ENCODE measurements at places on chromosomes 12 and 14. TPM values are rescaled to one million over a fixed set of nuclear protein-coding genes. Genes with fewer than 3 reads are reported as not detected.

GRCh38 chr12:38783304-38783703, 122.1 kb downstream of the CPNE8 start:
- no peak overlapping the region for H3K4me3 ChIP-seq
- no peaks in the 10 kb centered on the region for H3K27me3 ChIP-seq
- no peaks in the 10 kb centered on the region for H3K36me3 ChIP-seq
- no peak overlapping the region for H3K27ac ChIP-seq

DNA sequence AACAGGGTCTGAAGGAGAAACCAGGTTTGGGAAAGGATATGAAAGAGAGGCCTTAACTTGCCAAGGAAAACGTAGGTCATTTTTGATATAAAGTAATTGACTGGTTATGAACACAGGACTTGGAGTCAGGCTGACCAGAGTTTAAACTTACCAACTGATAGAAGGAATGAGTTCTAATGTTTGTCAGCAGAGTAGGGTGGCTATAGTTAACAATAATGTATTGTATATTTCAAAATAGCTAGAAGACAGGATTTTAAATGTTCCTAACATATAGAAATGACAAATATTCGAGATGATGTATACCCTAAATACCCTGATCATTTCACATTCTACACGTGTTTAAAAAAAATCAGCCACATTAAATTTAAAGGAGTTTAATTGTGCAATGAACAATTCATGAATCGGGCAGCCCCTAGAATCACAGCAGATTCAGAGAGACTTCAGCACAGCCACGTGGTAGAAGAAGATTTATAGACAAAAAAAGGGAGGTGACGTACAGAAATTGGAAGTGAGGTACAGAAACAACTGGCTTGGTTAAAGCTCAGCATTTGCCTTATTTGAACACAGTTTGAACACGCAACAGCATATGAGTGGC, 52.5 kb upstream of the PLEKHG7 start:
- H3K4me1 ChIP-seq = no peaks in the 10 kb centered on the region
- no peak for DNase-seq
- no peaks in the 10 kb centered on the region for H3K36me3 ChIP-seq
- no peak overlapping the region for H3K4me3 ChIP-seq
- no peak overlapping the region for H3K27ac ChIP-seq

- DNase-seq = no peak
- no peak overlapping the region for H3K27ac ChIP-seq
- H3K4me1 ChIP-seq = peaks cover 20% of the 10 kb centered on the region
- H3K27me3 ChIP-seq = no peaks in the 10 kb centered on the region
- no peak overlapping the region for H3K4me3 ChIP-seq
Observed at GRCh38 chr12:6387541-6387940, 3.6 kb downstream of the LTBR start.

DNA sequence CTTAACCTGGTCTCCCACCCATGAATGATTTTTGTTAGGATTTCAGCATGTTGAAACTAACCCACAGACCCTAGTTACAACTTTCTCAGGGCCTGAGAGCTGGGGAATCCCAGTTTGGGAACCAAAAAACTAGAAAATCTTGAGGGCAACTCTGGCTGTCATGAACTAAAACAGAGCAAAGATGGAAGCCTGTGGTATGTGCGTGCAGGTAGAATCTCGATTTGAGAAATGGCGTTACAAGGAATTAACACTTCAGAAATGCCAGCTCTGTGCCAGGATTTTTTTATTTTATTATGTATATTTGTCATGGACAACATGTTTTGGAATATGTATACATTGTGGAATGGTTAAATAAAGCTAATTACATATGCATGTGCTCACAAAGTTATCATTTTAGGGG, 36.4 kb upstream of the BCL2L14 start:
- no peaks in the 10 kb centered on the region for H3K27me3 ChIP-seq
- DNase-seq = no peak
- no peak overlapping the region for H3K27ac ChIP-seq
- H3K36me3 ChIP-seq = no peaks in the 10 kb centered on the region

The FOXN4 gene
- 0.95 TPM for total RNA-seq

DNA sequence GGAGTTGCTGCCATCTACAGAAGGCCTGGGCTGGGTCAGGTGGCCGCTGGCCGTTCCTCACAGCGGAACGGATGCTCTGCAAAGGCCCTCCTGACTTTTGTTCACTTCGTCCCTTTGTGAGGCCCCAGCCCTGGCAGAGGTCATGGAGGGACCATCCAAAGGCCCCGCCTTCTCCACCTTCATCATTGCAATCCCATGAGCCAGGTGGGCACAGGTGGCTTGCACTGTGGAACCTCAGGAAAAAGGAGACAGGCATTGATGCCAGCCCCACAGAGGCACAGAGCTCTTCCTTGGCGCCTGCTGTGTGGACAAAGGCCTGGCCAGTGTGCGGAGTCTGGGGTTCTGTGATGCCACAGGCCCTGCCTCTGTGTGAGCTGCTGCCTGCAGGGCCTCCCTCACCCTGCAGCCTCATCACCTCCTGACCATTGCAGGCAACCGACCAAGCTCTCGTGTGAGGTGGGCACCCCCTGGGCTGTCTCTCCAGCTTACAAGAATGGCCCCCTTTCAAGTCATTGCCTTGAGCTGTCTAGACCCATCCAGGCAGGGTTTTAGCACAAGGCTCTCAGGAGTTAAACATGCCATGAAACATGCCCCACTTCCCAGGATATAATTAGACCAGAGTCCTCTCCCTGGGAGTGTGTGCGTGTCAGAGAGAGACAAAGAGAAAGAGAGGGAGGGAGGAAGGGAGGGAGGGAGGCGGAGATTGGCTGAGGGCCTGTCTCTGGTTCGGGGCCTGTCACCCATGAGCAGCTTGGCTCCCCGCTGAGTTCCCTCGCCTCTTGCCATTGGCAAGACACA, 19.3 kb downstream of the NFKBIA start:
- no peak for DNase-seq
- H3K27ac ChIP-seq = no peak overlapping the region
- no peaks in the 10 kb centered on the region for H3K36me3 ChIP-seq
- H3K4me1 ChIP-seq = peaks cover 25% of the 10 kb centered on the region
- no peak overlapping the region for H3K4me3 ChIP-seq

All from Caco-2 (cell line).